Osteocyte (in vitro differentiated cells): ENCODE measurements at places on chromosomes 1 and 21. TPM values are rescaled to one million over a fixed set of nuclear protein-coding genes. Genes with fewer than 3 reads are reported as not detected.

ESPN gene
- total RNA-seq = 0.31 TPM in 1 of 2 replicates, not detected in the other

DDX59 gene
- total RNA-seq = 22.4 and 23.9 TPM in 2 replicates

LMOD1 gene
- 15.1 and 15.9 TPM in 2 replicates for total RNA-seq

AIRE gene
- not detected in 2 replicates for total RNA-seq

SIM2 gene
- 0.86 and 1.5 TPM in 2 replicates for total RNA-seq

ATP1A2 gene
- total RNA-seq = 8.2 and 8.5 TPM in 2 replicates

GRCh38 chr1:115771847-115772457, 3.4 kb upstream of the CASQ2 start:
- no peaks in the 10 kb centered on the region for H3K36me3 ChIP-seq
- H3K4me3 ChIP-seq = no peak overlapping the region
- no peak for DNase-seq
- no peaks in the 10 kb centered on the region for H3K4me1 ChIP-seq
- no peak overlapping the region for H3K27ac ChIP-seq
- H3K27me3 ChIP-seq = peaks cover 43% of the 10 kb centered on the region

GRCh38 chr1:58718435-58718834, 18.6 kb upstream of the MYSM1 start:
- H3K27ac ChIP-seq = no peak overlapping the region
- H3K4me1 ChIP-seq = peaks cover 32% of the 10 kb centered on the region
- H3K36me3 ChIP-seq = no peaks in the 10 kb centered on the region
- H3K27me3 ChIP-seq = no peaks in the 10 kb centered on the region
- H3K4me3 ChIP-seq = no peak overlapping the region

GRCh38 chr1:62444701-62445100, 7.9 kb downstream of the USP1 start:
- H3K4me3 ChIP-seq = no peak overlapping the region
- no peak overlapping the region for H3K27ac ChIP-seq
- peaks cover 10% of the 10 kb centered on the region for H3K4me1 ChIP-seq

- H3K27me3 ChIP-seq = peaks cover 13% of the 10 kb centered on the region
- no peak overlapping the region for H3K4me3 ChIP-seq
- H3K27ac ChIP-seq = no peak overlapping the region
- H3K4me1 ChIP-seq = no peaks in the 10 kb centered on the region
- no peaks in the 10 kb centered on the region for H3K36me3 ChIP-seq
These were observed 17.6 kb downstream of the FCRL4 start for GRCh38 chr1:157580179-157580827.

DNA sequence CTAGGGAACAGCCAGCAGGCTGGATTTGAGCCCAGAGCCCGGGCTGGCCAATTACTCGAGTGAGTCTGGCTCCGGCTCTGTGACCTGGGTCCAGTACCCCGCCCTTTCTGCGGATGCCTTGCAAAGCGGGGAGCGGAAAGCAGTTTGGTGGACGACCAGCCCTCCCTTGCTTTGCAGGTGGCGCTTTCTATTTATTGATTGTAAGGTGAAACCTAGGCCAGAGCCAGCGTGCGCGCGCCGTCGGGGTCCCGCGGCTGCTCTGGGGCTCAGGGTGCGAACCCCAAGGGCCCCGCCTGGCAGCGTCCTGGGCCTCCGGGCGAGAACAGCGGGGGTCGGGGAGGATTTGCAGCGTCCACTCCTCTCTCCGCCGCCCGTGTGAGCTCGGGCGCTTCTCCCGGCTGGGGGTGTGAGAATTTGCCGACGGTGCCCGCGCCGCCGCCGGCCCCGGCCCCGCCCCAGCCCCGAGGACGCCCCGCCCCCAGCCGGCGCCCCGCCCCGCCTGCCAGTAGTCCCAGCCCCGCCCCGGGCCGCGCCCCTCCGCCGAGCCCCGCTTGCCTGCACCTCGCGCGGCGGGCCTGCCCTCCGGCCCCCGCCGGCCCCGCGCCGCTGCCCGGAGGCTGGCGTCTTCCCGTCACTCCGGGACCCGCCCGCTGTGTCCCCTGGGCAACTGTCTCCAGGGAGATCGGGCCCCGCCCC, 37.6 kb downstream of the PIK3CD start:
- H3K36me3 ChIP-seq = no peaks in the 10 kb centered on the region
- peaks cover 33% of the 10 kb centered on the region for H3K4me1 ChIP-seq
- H3K27ac ChIP-seq = no peak overlapping the region
- H3K4me3 ChIP-seq = peak overlapping the region; percentile 79
- no peaks in the 10 kb centered on the region for H3K27me3 ChIP-seq

DNA sequence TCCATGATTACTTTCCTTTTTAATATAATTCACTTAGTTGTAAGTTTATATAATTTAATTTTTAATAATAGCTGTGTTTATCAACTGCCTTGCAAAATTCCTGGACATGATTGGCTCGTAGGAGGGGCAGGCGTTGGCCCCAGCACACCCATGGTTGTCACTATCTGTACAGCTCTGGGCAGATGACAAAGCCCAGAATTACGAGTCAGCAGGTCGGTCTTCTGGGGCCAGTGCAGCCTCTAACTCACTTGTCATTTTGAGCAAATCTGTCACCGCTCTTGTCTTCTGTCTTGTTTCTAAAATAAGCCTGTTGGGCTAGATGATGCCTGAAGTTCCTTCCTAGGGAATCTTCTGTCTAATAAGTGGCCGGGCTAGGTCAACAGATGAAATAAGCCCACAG, 21.4 kb upstream of the LRRC38 start:
- no peak overlapping the region for H3K4me3 ChIP-seq
- DNase-seq = no peak
- H3K36me3 ChIP-seq = no peaks in the 10 kb centered on the region
- H3K27ac ChIP-seq = no peak overlapping the region

GRCh38 chr1:171800342-171800741, 18.9 kb downstream of the METTL13 start:
- no peak overlapping the region for H3K27ac ChIP-seq
- H3K36me3 ChIP-seq = peaks cover 8% of the 10 kb centered on the region
- no peaks in the 10 kb centered on the region for H3K4me1 ChIP-seq
- DNase-seq = no peak
- H3K4me3 ChIP-seq = no peak overlapping the region
- H3K27me3 ChIP-seq = no peaks in the 10 kb centered on the region

DNA sequence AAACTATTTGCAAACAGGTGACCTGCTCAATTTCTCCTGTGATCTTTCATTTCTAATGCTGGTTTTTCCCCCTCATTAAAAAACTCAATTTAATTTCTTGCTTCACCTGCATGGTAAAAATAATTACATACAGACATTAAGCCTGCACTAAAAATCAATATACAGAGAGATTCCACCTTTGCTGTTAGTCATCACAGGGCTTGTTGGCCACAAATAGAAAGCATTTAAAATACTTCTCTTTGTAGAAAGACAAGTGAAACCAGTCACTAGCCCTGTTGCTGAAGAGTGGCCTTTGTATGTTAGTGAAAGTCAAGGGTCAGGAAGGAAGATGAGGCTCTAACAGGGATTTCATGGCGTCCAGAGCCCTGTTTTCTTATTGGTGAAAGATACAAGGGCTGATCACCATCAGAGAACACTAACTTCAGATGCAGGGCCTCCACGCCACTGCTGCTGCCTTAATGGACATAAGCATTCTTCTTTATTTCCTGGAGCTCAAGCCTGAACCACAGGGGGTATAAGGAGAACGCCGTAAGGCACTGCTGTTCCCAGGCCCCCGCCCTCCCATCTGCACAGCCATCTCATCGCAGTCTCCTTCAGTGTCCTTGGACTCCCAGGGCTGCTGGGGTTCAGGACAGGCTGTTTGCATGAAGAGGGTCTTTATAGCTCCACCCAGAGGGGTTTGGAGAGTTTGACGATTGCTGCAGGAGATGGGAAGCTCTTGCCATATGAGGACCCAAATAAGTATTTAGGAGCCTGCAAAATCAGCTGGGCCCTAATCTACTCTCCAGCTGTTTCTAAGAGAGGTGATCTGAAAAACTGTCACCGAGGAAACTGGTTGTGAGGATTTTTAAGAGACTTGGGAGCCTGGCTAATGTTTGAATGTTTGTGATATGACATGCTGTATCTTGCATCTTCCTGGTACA, 117.3 kb upstream of the IRF2BP2 start:
- no peaks in the 10 kb centered on the region for H3K36me3 ChIP-seq
- peak overlapping the region; percentile 100 for H3K27ac ChIP-seq
- no peak overlapping the region for H3K4me3 ChIP-seq
- H3K4me1 ChIP-seq = peaks cover 74% of the 10 kb centered on the region
- no peak for DNase-seq

DNA sequence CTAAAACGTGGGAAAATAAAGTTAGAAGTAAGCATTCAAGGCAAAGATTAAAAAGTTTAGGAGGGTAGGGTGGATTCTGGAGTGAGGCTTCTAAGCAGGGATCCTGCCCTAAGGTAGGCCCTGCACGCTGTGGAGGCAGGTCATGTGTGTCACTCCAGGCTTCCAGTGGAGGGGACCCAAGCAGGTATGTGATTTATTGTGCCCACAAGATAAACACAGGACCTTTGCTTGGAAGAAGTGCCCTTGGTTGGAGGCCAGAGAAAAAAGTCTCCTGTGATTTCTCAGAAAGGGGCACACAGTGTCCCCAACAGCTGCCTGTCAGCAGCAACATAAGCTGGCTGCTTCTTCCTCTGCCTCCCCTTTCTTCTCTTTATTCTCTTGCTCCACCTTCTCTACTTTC, 110.8 kb downstream of the FOXD2 start:
- peaks cover 2% of the 10 kb centered on the region for H3K4me1 ChIP-seq
- no peak overlapping the region for H3K4me3 ChIP-seq
- H3K27ac ChIP-seq = no peak overlapping the region
- H3K27me3 ChIP-seq = peaks cover 17% of the 10 kb centered on the region
- no peak for DNase-seq

DNA sequence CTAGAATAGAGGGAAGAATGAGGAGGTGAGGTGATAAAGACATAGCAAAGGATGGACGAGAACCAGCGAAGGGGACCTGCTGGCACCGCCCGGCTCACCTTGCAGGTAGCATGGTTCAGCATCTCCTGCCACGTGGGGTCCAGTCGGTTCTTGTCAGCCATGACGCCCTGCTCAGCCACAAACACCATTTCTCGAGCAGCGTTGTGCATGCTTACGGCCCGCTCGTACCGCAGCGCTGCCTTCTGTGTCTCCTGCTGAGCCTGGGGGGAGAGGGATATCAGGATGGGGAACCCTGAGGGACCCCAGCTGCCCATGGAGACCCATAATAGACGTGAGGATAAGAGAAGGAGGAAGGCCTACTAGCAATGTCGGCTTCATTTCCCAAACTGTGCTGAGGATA, 11.4 kb downstream of the SH3BP5L start:
- H3K4me3 ChIP-seq = no peak overlapping the region
- peaks cover 48% of the 10 kb centered on the region for H3K36me3 ChIP-seq
- DNase-seq = peak; percentile 59
- no peak overlapping the region for H3K27ac ChIP-seq
- H3K4me1 ChIP-seq = peaks cover 17% of the 10 kb centered on the region

GRCh38 chr1:201318504-201319340, 35.4 kb downstream of the PKP1 start:
- peaks cover 3% of the 10 kb centered on the region for H3K36me3 ChIP-seq
- H3K27ac ChIP-seq = no peak overlapping the region
- no peak for DNase-seq
- H3K27me3 ChIP-seq = peaks cover 25% of the 10 kb centered on the region
- H3K4me3 ChIP-seq = no peak overlapping the region

GRCh38 chr1:67110352-67110751, 24.4 kb downstream of the C1orf141 start:
- no peaks in the 10 kb centered on the region for H3K4me1 ChIP-seq
- no peak overlapping the region for H3K27ac ChIP-seq
- no peak overlapping the region for H3K4me3 ChIP-seq
- H3K36me3 ChIP-seq = no peaks in the 10 kb centered on the region
- DNase-seq = no peak

DNA sequence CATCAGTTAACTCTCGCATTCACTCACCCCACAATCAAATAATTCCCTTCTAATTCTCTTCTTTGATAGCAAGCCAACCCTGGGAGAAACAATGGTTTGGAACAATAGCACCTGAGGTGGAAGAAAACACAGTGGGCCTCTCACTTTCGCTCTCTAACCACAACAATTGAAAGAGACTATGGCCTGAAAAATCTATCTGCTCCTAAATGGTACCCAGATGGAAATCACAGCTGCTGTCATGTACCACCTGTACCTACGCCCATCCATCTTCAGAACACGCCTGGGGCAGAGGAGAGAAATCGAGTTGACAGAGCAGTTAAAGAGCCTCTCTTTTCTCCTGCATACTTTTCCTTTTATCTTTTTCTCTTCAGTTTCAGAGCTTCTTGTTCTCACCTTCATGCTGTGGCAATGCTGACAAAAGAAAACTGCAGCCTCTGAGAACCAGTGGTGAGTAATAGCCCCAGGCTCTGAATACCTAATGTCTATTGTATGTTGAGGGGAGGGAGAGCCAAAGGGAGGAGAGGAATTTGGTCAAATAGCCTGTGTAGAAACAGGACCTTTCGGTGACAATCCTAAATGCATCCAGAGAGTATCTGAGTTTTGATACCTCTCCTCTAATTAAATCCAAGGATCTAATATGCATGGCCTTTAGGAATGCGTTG, 57.7 kb downstream of the ZC3H11B start:
- peaks cover 3% of the 10 kb centered on the region for H3K27me3 ChIP-seq
- H3K4me3 ChIP-seq = no peak overlapping the region
- H3K27ac ChIP-seq = peak overlapping the region; percentile 38
- H3K4me1 ChIP-seq = peaks cover 16% of the 10 kb centered on the region

DNA sequence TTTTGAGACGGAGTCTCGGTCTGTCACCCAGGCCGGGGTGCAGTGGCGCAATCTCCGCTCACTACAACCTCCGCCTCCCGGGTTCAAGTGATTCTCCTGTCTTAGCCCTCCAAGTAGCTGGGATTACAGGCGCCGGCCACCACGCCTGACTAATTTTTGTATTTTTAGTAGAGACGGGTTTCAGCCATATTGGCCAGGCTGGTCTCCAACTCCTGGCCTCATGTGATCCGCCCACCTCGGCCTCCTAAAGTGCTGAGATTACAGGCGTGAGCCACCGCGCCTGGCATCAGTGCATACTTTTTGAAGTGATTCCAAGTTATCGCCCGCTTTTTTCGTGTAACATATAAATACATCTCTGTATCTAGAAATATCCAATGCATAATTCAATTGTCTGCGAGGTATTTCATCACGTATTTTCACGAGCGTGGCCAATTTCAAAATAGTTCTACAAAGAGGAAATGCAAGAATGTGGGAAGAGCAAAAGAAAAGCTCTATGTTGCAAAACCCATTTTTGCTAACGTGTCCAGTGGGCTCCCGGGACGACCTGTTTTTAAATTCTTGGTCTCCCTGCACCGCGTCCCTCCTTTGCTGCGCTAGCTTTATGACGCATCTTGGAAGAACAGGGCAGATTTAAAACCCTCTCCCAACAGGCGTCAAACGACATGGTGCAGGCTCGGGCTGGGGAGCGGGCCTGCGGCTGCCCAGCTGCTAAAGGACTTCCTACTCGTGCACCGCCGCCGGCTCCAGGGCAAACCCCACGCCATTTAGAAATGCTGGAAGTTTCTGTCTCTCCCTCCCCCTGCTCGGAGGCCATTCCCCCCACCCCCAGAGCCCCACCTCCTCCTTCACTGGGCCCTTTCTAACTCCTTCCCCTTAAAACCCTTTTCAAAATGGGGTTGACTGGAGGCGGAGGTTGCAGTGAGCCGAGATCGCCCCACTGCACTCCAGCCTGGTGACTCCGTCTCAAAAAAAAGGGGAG, 923 bp upstream of the IFNGR2 start:
- H3K27ac ChIP-seq = peak overlapping the region; percentile 45
- peaks cover 60% of the 10 kb centered on the region for H3K4me1 ChIP-seq

GRCh38 chr1:185721553-185721952, 12.6 kb upstream of the HMCN1 start:
- peaks cover 27% of the 10 kb centered on the region for H3K4me1 ChIP-seq
- H3K27ac ChIP-seq = no peak overlapping the region
- H3K36me3 ChIP-seq = no peaks in the 10 kb centered on the region
- H3K4me3 ChIP-seq = no peak overlapping the region
- H3K27me3 ChIP-seq = no peaks in the 10 kb centered on the region
- no peak for DNase-seq

- peaks cover 29% of the 10 kb centered on the region for H3K27me3 ChIP-seq
- H3K4me1 ChIP-seq = peaks cover 9% of the 10 kb centered on the region
- DNase-seq = no peak
- no peaks in the 10 kb centered on the region for H3K36me3 ChIP-seq
These were observed 13.9 kb downstream of the CRYBG2 start for GRCh38 chr1:26340047-26340481.

GRCh38 chr1:30704271-30704670, 19.1 kb downstream of the MATN1 start:
- DNase-seq = no peak
- no peaks in the 10 kb centered on the region for H3K36me3 ChIP-seq
